ENCODE measurements at places on chromosomes 3 and 15.
A peak's percentile ranks its signal among the peaks of the same experiment; 100 is the strongest.

DNA sequence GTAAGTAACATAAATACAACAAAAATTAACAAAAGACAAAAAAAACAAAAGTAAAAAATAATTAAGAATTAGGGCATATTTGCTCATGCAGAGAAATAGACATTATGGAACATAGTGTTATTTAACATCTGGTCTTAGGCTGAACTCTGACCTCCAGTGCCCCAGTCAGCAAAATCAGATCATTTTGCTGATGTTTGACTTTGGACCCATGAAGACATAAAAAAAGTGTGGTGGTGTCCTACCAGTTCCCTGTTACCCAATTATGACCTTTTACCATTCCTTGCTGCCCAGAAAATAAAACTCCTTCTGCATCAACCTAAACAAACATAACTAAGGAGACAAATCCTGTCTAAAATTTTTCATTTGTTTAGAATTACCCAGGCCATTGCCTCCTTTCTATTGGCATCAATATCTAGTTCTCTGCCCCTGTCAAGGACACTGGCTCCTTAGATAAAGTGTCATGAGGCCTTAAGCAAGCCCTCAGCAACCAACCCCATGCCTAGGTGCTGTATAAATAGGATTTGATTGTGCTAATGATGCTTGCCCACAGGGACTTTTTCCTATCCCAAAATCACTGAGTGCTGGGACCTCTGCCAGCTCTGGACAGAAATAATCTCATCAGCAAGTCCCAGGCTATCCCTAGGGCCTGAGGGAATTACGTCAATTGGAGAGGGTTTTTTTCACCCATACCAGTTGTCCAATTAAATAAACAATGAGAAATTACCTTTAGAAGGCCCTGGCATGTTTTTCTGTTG lies 334.5 kb upstream of the UMPS start:
- no peak for DNase-seq

DNA sequence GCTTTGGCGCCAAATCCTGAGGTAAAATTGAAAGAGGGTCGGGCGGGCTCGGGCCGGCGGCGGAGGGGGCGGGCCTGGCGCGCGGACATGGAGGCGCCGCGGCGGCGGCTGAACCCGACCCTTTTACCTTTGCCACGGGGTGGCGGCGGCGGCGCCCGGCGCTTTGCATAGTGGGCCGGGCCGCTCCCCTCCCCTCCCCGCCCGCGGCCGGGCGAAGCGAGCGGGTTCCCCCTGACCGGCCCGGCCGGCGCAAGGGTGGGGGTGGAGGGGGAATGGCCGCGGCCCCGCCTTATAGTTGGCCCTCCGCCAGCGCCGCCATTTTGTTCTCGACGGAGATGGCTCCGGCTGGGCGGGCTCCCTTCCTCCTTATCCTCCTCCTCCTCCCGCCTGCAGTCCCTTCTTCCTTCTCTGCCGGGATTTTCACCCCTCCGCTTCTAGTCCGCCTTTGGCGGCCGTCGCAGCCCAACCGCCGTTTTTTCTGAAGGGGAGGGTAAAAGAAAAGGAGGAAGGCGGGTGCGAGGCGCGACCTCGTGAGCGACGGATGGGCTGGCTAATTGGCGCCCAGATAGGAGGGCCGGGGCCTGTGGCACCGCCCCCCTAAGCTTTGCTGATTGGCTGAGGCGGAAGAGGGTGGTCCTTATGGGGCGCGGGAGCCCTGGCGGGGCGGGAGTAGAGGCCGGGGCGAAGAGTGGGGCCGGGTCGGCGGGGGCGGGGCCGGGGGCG lies 664 bp downstream of the NR2C2 start:
- peak; percentile 92 for DNase-seq

GRCh38 chr3:149609595-149609994 lies 48.2 kb downstream of the WWTR1 start:
- no peak for DNase-seq

DNA sequence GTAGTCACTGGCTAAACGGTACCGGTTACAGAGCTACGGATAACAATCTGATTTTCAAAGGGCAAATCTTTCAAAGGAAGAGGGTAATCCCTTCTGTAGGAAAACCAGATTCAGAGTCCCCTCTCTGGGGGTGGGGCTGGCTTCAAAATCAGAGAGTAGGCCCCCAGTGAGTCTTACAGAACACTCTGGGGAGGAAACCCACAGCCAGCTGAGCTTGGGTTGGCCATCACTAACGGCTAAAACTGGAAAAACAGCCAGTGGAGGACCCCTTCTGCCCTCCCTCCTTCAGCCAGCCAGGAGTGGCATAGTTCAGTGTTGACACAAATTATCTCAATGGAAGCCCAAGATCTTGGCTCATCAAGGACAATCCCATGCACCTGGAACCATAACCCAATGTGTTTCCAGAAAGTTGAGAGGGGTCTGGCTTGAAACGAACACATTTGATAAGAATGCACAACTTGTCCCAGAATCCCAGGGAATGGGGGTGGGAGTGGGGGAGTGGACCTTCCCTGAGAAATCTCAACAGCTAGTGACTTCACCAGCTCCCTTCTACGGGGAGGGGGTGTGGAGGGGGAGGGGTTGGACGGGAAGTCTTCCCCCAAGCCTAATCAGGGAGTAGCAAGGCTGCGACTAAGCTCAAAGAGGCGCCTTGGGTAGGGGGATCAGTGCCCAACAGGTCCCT lies 1.0 kb downstream of the RASL12 start:
- no peak for DNase-seq

DNA sequence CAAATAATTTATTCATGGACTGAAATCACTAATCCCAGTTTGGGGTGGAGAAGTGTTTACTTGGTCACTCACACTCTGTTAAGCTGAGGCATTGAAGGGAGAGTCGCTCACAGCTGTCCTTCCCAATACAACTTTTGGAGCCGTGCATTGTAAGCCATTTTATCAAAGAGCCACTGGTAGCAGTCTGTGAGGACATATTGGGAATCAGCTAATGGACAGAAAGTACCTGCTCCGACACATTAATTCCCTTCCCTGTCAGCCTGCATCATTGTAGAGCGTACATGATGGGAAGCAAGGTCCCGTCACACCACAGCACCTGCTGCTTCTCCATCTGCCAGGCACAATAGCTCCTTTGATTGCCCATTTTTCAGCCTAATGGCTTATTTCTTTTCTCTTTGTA lies 643.2 kb downstream of the SQOR start:
- peak; percentile 90 for DNase-seq

DNA sequence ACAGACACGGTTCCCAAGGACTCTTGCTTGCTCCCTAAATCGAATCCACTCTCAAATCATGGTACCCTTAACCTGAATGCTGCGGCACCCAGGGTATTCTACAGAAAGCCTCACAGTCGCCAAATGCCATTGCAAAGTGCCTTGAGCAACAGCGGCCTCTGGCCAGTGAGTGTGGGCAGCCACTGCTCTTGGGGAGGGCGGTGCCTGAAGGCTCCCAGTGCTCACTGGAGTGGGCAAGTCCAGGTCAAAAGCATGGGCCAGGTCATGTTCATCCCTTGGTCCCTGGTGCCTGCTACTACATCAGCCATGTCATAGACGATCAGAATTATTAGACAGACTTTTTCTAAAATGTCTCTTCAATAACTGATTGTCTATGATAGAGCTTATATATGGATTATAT lies 82.5 kb downstream of the ADAMTS17 start:
- DNase-seq, result no peak

DNA sequence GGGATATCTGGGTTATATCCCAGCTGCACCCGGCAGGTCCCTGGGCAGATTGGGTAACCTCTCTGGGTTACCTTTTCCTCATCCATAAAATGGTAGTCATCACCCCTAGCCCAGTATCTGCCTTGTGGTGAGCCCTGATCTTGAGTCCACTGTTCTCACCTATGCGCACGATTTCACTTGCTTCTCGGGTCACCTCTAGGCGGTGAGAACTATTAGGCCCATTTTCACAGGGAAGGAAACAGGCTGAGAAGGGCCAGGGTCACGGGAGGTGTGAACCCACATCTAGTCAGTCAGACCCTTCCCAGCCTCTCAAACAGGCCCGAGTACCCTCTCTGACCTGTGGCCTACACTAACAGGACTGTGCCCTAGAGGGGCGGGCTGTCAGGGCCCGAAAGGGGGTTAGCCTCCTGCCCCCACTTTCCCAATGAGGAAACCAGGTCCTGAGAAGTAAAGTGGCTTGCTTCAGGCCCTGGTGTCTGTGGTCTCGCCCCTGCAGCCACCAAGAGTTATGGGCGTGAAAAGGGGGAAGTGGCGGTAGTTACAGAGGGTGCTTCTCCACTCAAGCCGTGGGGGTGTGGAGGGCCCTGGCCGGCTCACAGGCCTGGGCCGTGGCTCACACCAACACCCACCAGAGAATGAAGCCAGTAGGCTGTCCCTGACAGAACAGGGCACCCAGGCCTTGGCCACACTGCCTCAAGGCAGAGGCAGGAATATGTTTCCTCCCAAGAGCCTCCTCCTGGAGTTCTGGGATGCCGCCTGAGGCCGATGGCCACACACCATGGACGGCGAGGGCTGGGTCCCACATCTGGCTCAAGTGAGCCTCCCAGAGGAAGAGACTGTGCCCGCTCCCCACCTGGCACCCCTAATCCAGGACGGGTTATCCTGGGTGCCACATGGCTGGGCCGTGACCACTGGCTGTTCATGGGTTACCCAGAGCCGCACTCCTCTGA lies 19.5 kb downstream of the PSTPIP1 start:
- DNase-seq, result no peak

DNA sequence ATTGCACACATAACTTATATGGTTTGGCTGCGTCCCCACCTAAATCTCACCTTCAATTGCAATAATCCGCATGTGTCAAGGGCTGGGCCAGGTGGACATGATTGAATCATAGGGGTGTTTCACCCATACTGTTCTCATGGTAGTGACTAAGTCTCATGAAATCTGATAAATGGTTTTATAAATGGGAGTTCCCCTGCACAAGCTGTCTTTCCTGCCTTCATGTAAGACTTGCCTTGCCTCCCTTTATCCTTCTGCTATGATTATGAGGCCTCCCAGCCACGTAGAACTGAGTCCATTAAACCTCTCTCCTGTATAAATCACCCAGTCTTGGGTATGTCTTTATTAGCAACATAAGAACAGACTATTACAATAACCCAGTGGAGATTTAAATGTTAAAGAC lies 653.9 kb downstream of the ROBO1 start:
- DNase-seq, result no peak

DNA sequence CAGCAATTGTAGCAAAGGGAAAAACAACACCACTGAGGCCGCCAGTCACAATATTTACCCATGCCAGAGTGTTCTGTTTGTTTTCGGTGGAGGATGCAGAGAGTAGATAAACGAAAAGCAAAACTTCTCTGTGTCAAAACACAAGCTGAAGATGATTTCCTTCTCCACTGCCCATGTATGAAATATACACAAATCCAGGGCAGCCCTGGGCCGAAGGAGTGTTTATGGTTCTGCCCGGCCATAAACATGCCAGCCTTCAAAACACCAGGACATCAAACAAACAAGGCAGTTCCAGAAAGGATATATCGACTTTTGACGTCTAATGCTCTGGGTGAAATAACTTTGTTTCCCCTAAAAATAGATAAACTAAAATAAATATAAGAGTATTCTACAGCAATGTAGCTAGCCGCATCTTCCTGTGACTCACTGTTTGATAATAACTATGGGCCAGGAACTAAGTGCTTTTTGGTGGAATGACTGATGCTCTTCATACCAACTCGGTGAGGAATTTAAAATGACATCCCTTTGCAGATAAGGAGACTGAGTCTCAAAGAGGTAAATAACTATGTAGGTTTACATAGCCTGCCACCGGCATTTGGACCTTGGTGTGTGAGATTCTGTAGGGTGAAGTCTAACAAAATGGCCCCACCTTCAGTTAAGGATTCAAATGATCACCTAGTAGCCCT lies 82.8 kb downstream of the MAGI1 start:
- DNase-seq, result no peak

DNA sequence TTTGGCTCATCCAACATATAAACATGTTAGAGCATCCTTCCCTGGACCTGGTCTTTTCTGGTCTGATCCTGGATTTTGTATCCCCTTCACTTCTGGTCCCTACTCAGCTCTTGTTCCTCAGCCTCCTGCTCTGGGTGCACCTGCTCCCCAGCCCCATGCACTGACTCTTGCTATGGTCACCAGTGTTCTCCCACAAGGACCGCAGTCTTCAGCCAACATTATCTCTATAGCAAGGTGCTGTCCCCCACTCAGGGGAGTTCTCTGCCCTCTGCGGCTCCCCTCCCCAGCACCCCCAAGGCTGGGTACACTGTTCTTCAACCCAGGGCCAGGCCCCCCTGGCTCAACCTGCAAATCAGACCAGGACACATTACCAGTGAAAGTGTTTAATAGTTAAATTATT lies 80.2 kb downstream of the SEC22A start:
- DNase-seq, result no peak

DNA sequence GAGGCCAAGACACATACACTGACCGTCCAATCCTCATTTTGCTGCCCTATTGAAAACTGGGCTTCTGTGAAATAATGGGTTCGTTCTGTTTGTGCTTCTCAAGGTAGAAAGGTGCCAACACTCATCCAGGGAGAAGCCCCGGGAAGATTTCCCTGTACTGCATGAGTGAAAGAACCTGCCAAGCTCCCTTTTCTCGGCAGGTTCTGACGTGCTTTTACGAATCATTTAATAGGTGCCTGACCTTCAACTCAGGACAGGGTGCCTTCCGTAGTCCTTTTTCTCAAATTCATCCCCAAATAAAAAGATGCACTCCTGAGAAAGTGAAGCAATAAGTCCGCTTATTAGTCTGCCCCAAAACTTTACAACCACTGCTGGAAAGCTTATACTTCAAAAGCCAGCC lies 64.2 kb downstream of the B3GNT5 start:
- no peak for DNase-seq

DNA sequence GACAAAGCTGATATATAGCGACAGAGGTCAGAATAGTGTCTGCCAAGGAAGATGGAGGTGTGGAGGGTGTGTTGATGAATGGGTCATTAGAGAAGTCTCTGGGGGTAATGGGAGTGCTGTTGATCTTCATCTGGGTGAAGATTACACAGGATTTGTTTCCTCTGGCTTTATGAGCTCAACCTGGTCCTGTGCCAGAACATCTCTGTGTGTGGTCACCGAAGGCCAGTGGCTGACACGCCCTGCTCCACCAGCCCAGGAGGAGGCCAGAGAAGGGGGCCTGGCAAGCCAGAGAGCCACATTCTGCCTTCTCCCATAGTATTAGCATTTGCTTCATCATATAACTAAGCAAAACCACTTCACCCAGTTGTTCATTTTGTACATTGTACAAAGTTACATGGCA lies 121.1 kb downstream of the ZNF621 start:
- no peak for DNase-seq

DNA sequence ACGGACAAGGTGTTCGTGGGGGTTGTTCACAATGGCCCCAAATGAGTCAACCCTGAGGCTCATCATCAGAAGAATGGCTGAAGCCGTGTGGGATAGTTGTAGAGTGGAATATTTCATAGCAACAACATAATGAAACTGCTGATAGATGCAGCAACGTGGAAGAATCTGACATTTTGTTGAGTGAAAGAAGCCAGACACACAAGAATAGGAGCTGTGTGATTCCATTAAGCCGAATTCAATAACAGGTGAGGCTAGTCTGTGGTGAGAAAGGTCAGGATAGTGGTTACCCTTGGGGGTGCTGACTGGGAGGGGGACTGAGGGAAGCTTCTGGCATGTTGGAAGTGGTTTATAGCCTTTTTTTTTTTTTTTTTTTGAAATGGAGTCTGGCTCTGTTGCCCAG lies 144.0 kb downstream of the SMAD6 start:
- DNase-seq, result no peak

All from NCI-H774 (cell line).